ENCODE measurements at places on chromosomes 2 and 18.

DNA sequence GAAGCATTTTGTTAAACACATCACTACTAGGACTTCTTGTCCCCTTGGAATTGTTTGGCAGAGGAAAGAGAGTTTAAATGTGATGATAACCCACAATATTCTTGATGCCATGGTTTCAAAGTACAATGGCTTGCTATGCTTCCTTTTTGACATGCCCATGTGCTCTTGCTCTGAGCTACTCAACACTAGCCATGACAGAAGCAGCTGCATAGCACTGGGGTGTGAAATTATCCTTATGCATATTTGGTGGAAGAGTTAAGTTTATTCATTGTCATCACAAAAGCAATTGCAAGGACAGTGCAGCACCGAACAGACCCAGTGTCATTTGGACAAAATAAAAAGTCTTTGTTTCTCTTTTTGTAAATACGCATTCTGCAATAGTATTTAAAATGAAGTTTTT, 209.9 kb upstream of the CDH20 start:
- no peak for DNase-seq

GRCh38 chr2:236367506-236368289, 103.5 kb upstream of the ASB18 start:
- no peak for DNase-seq

DNA sequence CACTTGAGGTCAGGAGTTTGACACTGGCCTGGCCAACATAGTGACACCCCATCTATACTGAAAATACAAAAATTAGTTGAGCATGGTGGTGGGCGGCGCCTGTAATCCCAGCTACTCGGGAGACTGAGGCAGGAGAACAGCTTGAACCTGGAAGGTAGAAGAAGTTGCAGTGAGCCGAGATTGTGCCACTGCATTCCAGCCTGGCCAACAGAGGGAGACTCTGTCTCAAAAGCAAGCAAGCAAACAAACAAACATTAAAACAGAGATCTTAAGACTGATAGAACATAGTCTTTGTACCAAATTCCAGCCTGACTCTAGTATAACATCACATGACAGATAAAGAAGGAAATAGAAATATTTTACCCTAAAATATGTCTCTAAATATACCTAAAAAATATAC, 168.1 kb downstream of the PTPRM start:
- DNase-seq, result no peak

GRCh38 chr2:29218071-29218470, 102.9 kb downstream of the CLIP4 start:
- no peak for DNase-seq

- DNase-seq, result no peak
These were observed 54.2 kb upstream of the CTDP1 start for GRCh38 chr18:79625195-79625923.

GRCh38 chr2:46855805-46856204, 59.8 kb downstream of the MCFD2 start:
- no peak for DNase-seq

- DNase-seq, result no peak
These were observed 93.3 kb upstream of the EML6 start for GRCh38 chr2:54629914-54630857.

DNA sequence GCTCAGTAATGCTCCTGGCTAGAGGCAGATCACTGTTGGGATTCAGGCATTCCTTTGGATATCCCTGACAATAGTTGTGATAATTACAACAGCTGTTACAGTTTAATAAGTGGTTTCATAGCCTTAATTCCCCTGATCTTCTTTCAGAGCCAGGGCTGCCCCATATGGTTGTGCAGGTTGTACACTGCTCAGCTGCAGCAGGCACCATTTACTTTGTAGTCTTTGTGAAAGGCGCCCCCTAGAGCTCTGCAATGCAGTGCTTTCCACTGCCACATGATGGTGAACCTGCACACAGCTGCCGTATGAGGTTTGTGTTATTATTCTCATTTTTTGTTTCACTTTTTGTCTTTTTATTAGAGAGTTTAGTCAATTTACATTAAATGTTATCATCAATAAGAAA, 239.1 kb downstream of the KCNS3 start:
- DNase-seq, result peak; percentile 28

GRCh38 chr2:64649013-64649484, 4.7 kb downstream of the SERTAD2 start:
- DNase-seq, result no peak

DNA sequence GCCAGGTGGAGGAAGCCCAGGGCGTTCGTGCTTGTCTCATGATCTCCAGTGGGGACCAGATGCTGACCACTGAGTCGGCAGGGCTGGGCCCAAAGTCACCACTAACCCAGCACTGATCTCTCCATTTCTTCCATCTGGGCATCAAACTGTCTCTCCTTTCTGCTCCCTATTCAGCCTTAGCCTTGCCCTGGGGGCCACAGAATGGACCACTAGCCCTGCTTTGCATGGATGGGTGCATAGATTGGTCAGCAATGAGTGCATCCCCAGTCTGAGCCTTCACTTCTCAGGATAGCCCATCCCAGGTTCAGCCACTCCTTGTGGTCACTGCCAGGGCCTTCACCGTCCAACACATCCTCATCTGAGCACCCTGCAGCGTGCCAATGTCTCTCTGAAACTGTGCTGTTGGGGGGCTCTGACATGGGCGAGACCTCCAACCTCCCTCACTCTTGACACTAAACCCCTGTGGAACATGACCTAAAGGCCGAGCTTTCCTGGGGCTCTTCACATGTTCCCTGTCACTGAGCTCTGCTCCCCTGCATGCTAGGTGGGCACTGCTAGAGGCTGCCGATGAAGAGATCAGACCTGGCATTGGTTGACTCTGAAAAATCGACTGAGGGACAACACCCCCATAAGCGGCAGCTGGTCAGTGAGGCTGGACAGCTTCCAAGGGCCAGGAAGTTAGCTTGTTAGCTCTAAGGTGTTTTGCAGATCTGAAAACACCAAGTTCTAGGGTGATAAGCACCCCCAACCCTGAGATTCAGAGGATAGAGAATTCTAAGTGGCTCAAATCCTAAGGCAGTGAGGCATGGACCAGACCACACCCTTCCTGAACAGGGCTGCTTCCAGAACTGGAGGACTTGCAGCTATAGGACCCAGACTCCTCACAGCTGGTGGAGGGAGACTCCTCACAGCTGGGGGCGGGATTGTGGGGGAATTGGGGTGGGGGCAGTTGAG, 61.7 kb downstream of the HS1BP3 start:
- DNase-seq, result no peak

DNA sequence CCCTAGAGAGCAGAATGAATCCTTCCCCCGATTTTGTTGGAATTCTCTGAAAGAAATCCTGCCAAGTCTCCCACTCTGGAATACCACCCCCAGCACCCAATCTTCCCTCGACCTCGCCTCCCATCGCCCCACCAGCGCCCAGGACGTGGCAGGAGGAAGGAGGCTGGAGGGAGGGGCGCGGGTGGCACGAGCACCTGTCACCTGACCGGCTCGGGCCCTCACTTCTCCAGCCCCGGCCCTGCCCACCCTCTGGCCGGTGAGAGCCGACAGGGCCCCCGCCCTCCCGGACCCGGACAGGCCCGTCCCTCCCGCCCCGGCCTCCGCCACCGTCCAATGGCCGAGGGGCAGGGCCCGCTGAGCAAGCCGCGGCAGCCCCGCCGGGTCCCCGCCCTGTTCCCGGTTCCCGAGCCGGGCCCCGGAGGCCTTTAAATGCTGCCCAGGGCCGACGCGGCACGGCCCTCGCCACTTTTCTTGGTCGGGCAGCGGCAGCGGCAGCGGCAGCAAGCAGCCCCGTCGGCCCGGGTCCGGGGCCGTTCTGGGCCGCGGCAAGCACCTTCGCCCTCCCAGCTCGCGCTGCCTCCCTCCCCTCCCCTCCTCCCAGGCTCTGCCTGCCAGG, at the start of gene LGALSL:
Gene LGALSL, plus strand, starts transcription at position 393 of the 616 bp plus-strand sequence. CDS start 384 bp downstream, outside the sequence.
- DNase-seq, result peak; percentile 30

GRCh38 chr18:73577365-73577764, 570.3 kb downstream of the FBXO15 start:
- no peak for DNase-seq

DNA sequence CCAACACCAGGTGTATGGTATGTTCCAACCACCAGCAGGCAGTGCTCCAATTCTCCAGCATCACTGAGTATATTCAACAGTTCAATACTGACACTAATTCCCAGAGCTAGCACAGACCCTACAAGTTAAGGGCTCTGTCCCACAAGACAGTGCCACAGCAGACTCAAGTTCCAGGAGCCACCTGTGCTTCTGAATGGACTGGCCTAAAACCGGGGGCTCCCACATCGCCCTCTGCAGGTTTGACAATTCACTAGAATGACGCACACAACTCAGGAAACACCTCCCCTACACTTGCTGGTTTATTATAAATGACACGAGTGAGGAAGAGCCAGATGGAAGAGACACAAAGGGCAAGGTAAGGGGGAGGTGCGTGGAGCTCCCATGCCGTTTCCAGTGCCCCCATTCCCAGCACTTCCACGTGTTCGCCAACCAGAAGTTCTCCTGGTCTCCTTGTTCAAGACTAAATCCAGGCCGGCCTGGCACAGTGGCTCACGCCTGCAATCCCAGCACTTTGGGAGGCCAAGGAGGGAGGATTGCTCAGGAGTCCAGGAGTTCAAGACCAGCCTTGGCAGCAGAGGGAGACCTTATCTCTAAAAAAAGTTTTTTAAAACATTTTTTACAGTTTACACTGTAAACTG, 12.2 kb upstream of the ATP6V1B1 start:
- no peak for DNase-seq

- DNase-seq, result no peak
These were observed 59.4 kb upstream of the BZW1 start for GRCh38 chr2:200752332-200752731.

GRCh38 chr2:202149936-202150335, 76.9 kb downstream of the KIAA2012 start:
- DNase-seq, result no peak

- DNase-seq, result no peak
These were observed 4.5 kb downstream of the RPL37A start for GRCh38 chr2:216503159-216503629.

DNA sequence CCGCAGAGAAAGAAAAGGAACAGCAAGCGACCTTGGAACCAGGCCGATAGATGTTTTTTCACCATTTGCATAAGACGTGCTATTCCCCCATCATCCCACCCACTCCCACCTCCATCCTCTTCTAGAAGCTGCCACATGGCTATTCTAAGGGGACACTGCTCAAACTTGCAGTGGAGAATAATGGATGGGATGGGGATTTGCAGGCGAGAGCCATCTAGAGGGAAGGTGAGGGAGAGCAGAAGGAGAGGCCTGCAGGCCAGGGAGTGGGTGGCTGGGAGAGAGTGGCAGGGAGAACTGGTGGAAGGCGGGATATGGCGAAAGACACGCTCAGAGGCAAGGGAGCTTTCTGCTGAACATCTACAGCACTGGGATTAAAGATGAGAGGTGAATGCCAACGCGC, 84.9 kb downstream of the MAPK4 start:
- no peak for DNase-seq

Data from kidney capillary endothelial cell (primary cell).